ENCODE measurements at places on chromosomes 13 and 19.

- DNase-seq = no peak
These were observed 334.0 kb downstream of the LIG4 start for GRCh38 chr13:107881362-107881761.

DNA sequence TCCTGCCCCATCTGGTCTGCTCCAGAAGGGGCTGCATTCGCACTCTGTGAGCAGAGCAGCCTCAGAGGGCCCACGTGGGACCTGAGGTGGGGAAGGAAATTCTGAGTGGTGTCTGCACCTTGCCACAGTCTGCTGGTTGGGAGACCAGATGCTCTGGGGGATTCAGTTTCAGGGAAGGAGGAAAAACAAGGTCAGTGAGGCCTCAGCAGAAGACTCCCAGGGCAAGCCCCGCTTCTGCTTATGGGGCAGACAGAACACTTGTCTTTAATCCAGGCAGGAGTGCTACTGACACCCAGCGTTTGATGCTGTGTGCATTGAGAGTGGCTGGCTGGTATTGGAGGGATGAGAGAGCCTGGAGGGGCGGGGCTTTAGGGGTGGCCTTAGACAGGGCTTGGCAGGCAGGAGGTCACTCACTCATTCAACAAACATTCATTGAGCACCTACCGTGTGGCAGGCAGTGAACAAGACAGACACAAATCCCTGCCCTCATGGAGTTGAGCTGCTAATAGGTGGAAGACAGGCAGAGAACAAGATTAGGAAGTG lies 4.9 kb upstream of the CLEC17A start:
- DNase-seq = no peak

DNA sequence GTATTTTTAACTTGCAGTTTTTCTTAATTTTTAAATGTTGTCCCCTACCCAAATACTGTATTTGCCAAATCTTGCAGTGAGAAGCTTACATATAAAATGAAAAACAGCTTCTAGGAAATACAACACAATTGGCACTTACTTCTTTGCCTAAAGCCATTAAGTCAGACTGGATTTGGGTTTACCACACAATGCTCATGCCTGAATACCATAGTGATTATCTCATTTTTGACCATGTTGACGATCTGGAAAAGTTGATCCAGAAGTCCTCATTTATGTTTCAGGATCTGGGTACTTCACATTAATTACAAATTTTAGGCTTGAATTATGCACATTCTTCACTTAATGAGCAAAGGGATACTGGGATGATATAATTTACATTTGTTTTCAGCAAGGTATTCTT lies 2.4 kb downstream of the RNF6 start:
- no peak for DNase-seq

- no peak for DNase-seq
These were observed 5.5 kb upstream of the PTBP1 start for GRCh38 chr19:791567-792305.

DNA sequence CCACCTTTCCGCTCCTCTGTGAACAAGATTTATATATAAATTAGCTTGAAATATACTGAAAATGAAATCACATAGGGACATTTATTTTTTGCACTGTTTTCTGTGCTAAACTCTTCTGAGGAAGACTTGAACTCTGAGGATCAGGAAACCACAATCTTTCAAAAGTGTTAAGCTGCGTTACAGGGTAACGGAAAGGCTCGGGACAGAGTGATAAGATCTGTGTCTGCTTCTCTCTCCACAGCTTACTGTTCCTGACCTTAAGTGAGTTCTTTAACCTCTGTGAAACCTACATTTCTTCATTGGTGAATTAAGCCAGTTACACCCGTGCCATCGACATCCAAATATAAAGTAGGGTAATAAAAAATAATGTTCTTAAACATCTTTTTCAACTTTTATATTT lies 38.9 kb downstream of the DACH1 start:
- no peak for DNase-seq

GRCh38 chr19:29111576-29111975 lies 101.4 kb downstream of the UQCRFS1 start:
- no peak for DNase-seq

GRCh38 chr19:30916238-30916637 lies 433.0 kb downstream of the TSHZ3 start:
- no peak for DNase-seq

DNA sequence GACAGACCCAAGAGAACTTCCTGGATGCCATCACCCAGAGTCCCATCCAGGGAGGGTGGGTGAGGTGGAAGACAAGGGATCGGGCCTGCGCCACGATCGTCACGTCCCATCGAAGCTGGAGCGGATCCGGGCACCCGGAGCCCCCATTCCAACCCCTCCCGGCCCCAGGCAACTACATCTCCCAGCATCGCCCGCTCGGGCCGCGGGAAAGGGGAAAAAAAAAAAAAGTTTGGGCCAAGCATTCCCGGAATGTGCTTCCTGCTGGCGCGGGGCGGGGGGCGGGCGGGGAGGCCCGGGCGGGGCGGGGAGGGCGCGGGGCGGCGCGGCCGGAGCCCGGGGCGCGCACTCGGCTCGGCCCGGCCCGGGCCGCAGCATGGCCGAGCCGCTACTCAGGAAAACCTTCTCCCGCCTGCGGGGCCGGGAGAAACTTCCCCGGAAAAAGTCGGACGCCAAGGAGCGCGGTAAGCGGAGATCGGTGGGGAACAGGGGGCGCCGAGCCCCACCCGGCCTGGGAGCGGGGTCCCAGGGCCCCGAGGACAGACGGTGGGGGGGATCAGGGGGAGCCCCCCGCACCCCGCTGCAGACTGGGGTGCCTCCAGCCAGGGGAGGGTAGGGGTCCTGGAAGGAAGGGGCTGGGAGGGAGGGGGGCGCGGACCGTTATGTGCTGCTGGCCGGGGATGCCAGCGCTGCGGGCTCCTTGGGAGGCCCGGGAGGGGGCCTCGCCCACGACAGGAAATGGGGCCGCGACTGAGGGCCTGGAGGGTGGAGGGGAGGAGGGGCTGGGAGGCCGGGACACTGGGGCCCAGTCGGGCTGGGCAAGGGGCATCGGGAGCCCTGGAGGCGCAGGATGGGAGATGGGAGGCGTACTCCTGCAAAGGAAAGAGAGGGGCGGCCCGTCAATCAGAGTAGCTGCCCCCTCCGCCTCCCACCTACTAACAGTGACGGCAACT lies at the start of gene SYDE1:
Gene SYDE1, plus strand, starts transcription at position 341 of the 950 bp plus-strand sequence. Its CDS starts 33 bp downstream, at position 374.
- no peak for DNase-seq

- DNase-seq = no peak
These were observed 57.2 kb downstream of the NHLRC3 start for GRCh38 chr13:39095500-39095899.

DNA sequence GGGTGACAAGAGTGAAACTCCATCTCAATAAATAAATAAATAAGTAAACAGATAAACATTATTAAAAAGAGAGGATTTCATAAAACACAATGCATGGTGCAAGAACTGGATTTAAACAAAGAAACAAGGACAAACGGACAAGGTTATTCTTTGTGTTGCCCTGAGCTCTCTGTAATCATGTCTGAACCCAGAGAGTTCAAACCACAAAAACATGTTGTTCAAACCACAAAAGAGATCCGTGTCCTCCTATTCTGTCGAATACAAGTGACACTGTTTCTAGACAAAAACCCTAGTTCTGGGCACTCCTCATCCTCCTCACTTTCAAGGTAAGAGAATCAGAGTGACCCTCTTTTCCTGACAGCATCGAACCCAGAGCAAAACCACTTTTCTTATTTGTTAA lies 4.6 kb upstream of the TPRX2 start:
- no peak for DNase-seq

DNA sequence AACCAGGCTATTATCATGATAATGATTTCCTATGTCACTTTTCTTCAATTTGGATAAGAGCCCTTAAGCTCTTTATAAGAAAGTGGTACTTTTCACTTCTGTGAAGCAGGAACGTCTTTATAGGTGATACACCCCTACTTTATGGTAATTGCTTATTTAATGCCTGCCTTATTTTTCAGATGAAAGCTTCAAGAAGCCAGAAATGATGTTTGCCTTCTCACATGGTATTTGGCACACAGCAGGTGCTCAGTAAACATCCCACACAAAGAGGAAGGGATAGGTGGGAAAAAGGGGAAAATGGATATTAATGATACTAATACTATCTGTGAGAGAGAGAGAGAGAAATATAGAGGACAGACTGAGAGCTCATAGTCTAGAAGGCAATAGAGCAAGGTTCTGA lies 29.0 kb upstream of the WASF3 start:
- no peak for DNase-seq

DNA sequence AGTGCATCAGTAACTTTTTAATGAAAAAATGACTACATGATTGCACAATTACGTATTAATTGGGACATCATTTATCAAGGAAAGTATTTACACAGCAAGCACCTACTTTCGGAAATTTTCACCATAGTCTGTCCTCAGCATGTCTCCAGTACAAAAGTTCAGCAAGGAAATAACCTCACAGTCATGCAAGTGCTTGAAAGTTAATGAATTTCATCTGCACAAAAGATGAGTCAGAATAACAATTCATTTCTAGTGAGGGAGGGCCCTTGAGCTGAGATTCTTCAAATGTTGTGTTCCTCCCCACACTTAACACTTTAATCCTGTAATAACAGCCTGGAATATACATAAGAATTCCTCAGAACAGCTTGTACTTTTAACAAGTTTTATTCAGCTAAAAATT lies 49.0 kb upstream of the OXGR1 start:
- no peak for DNase-seq

DNA sequence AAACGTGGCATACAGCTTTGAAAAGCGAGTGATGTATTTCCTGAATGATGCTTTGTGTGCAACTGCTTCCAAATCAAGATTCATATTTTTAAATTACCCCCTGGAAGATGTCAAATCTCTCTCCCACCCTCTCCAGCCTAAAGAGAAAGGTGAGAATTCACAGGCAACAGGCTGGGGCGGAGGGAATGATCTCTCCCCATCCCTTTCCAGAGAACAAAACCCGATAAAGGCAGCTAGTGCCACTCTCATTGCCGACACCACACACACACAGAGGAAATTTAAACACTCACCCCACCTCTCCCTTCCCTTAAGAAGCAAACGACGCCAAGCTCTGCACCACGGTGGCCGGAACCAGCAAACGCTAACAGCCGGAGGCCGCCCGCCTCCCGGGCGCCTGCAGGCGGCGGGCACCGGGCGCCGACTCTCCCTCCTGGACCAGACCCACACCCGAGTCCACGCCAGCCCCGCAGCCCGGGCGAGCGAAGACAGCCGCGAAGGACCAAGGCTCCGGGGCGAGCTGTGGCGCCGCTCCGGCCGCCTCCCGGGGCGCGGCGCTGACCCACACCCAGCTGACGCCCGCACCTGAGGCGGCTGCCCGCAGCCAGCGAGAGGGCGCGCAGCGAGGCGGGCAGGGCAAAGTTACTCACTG lies 477 bp downstream of the LNX2 start:
- DNase-seq = peak; percentile 54

DNA sequence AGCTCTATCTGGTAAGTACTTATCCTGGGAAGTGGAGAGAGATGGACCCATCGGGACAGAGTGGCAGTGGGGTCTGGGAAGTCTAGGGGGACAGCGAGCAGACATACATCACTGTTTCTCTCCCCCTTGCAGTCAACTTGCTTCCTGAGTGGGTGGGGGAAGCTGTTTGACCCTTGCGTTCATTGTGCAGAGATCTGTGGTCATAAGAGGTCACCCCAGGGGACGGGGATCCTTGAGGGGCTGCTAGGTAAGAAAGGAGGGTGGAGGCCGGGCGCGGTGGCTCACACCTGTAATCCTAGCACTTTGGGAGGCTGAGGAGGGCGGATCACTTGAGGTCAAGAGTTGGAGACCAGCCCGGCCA lies 474 bp downstream of the ARHGEF18 start:
- DNase-seq = no peak

DNA sequence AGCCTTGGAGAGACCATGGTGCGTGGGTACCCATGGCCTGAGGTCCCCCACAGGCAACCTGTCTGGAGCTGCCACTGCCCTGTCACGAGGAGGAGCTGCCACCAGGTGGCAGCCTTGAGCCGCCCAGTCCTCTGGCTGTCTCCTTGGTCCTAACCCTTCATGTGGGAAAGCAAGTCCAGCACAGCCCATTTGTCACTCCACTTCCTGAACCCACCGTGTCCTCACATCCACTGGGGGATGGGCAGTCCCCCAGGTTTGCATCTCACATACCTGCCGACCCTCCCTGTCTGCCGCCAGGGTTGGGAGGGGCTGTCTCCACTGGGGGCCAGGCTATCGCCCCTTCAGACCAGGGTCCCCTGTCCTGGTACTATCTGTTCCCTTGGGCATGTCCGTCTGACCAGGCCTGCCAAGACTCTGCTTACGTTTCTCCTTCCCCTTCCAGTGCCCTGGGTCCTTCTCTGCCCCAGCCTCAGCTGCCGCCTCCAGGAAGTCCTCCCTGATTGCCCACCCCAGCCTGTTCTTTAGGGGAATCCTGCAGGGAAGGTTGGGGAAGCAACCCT lies 4.5 kb downstream of the FAM174C start:
- peak; percentile 69 for DNase-seq

GRCh38 chr19:39943586-39943985 lies 9.2 kb upstream of the FCGBP start:
- DNase-seq = no peak

DNA sequence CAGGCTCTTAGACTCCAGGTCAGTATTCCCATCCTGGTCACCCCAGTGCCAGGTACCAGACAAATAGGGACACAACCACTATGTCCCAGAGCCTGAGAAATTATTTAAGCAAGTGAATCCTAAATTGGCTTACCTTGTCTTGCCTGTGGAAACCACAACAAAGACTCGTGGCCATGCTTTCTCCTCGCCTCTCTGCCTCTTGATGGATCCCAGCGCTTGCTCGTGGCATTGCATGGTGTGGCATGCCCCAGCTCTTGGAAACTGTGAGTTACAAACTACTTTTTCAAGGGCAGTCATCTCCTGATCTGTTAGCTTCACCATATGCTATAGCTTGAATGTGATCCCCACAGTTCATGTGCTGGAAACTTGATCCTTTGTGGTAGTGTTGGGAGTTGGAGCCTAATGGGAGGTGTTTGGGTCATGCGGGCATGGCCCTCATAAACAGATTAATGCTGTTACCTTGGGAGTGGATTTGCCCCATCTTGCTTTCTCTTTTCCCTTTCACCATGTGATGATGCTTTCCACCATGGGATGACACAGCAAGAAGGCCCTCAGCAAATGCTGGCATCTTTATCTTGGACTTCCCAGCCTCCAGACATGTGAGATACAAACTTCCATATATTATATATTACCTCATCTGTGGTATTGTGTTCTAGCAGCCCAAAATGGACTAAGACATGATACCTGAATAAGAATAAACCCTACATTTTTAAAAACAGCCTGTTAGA lies 31.2 kb downstream of the SPRYD7 start:
- no peak for DNase-seq

- DNase-seq = no peak
These were observed 21.8 kb upstream of the ZNF30 start for GRCh38 chr19:34904664-34905527.

- no peak for DNase-seq
These were observed 12.1 kb downstream of the PROZ start for GRCh38 chr13:113170511-113170910.

DNA sequence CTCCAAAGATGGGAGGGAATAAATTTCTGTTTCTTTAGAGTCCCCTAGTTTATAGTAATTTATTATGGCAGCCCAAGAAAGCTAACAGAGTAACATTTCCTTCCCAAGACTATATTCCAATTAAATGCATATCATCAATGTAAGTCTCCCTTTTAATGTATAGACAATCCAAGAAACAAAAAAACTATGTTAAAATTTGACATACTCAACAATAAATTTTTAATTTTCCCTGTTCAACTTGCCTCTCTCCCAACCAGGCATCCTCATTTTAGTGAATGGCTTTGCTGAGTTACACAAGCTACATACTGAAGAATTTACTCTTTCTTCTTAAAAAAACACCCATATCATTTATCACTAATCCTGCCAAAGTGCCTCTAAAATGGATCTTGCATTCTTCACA lies 1357.7 kb downstream of the PCDH9 start:
- no peak for DNase-seq

GRCh38 chr19:47839913-47840312 lies 18.2 kb downstream of the CRX start:
- DNase-seq = no peak

GRCh38 chr19:1861599-1862031 lies 1.8 kb downstream of the KLF16 start:
- DNase-seq = no peak
